NCI-H524 (cell line): ENCODE measurements at places on chromosomes 11 and 22.
A peak's percentile ranks its signal among the peaks of the same experiment; 100 is the strongest.

GRCh38 chr22:44363013-44363979, 50.5 kb upstream of the SHISAL1 start:
- DNase-seq, result no peak

- DNase-seq, result no peak
These were observed 54.2 kb downstream of the EP300 start for GRCh38 chr22:41146573-41146972.

DNA sequence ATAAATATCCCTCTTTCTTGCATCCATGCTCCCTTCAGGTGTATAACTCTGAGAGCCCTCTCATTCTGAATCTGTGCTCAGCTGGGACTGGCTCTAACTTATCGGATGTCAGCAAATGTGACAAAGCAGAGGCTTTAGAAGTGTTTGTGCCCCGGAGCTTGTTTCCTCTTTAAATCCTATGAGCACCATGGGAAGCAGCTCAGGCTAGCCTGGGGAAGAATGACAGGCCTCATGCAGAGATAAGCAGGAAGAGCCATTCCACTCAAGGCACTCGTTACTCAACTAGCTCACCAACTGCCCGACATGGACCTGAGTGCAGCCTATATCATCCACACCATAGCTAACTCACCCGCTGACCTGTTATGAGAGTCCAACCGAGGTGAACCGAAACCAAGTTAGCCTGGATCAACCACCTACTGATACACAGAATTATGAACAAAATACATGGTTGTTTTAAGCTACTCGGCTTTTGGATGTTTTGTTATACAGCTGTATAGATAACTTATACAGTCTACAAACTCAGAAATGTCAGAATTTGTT, 990.7 kb downstream of the NTM start:
- no peak for DNase-seq

GRCh38 chr11:10646681-10647355, 46.7 kb downstream of the IRAG1 start:
- no peak for DNase-seq

GRCh38 chr11:69220561-69221051, 64.9 kb downstream of the SMIM38 start:
- DNase-seq, result no peak

- DNase-seq, result no peak
These were observed 30.5 kb upstream of the TTC28 start for GRCh38 chr22:28710107-28710506.

DNA sequence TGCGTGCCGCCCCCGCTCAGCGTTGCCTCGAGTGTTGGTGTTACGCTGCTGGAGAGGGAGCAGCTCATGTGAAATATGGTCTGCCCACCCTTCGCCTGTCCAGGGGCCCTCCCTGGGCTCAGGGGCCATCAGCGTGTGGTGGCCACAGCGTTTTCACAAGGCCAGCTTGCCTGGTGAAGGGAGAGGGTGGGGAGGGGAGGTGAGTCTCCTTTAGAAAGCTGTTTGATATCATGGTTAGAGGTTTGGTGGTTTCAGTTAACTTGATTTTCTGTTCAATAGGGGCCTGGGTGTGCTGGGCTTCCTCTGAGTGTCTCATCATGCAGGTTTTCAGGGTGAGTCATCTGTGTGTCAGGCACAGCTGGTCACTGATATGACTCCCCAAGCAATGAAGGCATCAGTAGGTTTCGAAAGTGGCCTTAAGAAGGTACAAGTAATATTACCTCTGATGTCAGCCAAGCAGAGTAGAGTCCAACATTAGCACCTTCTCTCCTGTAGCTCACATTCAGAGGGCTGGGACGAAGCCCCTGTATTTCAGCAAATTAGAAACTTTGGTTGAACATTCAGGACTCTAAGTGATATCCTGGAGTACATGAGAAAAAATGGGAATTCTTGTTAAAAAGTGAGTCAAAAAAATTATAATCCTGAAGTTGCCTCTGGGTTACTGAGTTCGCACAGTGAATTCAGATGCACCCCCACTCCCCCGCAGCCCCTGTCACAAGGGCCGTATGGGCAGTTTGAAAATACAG, 172.5 kb downstream of the TBC1D22A start:
- DNase-seq, result no peak

DNA sequence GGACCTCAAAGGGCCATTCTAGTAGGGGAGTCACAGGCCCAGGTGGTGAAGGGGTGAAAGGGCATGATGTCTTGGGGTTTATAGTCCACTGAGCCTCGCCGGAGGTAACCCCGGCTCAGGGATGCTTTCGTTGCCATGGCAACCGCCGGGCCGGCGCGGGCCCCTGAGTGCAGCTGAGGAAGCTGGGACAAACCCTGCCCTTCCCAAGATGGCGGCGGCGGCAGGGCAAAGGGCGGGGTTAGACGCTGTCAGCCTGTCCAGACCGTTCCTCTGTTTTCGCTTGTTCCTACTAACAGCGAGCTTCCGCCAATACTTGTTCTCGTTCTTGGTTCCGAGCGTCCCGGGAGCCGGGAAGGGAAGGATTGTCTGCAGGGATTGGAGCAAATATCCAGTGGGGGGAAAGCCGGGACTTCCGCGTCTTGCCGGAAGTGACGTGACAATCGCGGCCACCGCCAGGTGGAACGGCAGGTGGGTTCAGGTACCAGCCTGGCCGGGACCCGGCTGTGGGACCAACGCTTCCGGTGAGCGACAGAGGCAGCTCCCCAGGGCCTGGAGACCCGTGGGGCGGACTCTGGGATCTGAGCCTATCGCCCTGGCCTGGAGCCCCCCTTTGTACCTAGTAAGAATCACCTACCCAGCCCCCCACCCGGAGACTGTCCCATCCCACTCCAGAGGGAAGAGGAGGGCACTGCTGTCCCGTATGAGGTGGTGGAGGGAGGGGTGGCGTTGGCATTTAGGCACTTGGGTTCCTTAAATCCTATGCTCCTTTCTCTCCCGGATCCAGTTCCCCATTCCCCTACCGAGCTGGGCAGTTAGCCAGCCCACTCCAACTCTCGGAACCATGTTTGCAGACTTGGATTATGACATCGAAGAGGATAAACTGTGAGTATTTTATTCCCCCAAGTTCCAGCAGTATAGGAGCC, at the start of gene PICK1:
Gene PICK1, plus strand, starts transcription at position 436 of the 923 bp plus-strand sequence. Its CDS starts 406 bp downstream, at position 842.
- DNase-seq, result peak; percentile 91
